Stimulated activated CD8-positive, alpha-beta memory T cell treated with anti-CD3 and anti-CD28 coated beads, Interleukin-4, amount 100 ng/mL, for 4 hours (primary cell): ENCODE measurements at places on chromosomes 5 and 9.

- DNase-seq, result no peak
These were observed 28.5 kb upstream of the LRRC14B start for GRCh38 chr5:162565-163337.

DNA sequence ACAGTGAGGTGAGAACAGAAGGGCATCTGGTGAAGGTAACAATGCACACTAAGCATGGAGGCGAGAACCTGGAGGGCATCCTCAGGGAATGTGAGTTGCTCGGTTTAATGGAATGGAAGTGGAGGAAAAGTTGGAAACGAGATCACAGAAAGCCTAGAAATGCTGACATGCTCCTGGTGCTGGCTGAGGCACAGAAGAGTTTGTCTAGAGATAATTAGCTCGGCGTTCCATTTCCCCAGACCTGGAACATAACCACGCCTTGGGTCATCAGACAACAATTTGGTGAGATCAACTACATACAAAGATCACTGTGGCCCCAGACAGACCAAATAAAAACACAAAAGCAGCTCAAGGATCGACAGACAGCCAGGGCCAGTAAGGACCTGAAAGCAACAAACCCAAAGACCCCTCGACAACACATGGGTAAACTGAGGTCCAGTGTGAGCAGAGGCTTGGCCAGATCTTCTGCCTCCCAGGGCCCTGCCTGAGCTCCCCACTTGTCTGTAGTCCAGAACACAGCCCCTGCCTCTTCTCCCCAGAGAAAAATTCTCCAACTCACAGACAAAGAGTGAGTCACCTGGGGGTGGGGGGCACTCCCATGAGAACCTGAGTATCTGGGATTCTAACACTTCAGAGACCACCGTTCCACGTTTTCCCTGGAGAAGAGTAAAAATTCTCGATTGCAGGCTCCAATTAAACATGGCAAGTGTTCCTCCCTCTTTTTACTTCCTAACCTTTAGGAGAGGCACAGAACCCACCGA, 52.5 kb downstream of the SHB start:
- no peak for DNase-seq

GRCh38 chr5:31029925-31030324, 163.6 kb upstream of the CDH6 start:
- DNase-seq, result no peak

DNA sequence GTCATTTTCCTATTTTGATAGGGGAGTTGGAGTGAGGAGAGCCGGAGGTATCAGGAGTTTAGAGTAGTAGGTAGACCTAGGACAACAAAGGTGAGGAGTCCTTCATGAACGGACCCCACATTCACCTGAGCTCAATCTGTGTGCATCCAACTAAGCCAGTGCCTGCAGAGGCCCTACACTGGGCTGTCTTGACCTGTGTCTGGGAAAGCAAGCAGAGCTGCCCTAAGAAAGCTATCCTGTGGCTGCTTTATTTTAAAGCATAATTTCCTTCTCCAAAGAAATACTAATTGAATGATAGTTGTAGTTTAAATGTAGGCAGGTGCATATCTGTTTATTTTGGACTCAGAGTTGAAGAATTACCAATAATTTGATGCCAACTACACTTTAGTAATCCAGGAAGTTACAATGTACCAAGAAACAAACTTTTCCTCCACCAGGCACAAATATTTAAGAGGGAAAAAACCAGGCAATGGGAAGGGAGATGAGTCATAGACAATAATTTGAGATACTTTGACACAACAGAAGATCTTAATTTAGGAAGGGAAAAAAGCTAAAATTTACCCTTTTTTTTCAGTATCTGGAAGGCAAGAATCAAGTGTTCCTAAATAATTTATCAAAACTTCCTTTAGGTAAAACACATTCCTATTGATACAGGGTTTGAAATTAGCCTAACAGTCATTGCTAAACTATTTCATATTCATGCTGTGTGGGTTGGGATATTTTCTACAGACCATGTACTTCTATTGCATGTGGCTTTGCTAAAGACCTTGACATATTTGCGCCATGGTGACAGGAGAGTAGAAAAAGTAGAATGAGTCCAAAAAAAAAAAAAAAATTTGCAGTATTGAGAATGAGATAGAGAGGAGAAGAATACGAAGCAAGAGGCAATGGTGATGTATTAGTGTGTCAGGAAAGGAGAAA, 376.6 kb upstream of the TUSC1 start:
- no peak for DNase-seq

GRCh38 chr9:37927132-37927531, 23.2 kb upstream of the SLC25A51 start:
- DNase-seq, result no peak

GRCh38 chr5:110054240-110054639, 364.5 kb downstream of the MAN2A1 start:
- DNase-seq, result peak; percentile 16

DNA sequence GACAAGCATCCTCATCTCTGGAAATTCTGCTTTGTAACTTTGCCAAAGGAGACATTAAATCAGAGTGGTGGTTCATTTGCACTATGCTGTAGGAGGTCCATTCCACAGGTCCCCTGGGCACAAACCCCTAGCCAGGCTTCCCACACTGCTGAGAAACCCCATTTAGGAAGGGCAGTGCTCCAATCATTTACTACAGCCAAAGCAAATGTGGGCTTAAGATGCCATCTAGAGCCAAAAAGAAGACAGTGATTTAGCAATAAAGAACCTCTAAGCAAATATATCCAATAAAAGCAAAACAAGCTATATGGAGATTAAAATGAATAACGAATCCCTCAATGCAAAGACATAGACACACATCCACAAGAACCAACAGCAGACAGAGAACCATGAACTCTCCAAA, 129.0 kb upstream of the ALDH1B1 start:
- no peak for DNase-seq

DNA sequence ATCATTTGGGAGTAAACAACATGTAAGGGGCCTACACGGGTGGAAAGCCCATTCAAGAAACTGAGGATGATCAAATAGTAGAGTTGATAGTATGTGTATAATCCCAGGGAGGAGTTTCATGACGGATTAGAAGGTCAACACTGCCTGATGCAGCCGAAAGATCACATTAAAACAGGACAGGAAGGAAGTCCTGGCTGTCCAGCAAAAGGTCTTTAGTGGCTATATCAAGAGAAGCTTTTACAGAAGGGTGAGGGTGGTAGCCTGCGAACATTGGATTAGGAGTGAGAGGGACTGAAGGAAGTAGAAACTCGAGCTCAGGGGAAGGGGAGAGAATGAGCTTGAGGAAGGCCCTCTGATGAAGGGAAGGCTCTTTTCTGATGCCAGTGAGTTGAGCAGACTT, 36.0 kb downstream of the DOCK8 start:
- DNase-seq, result no peak

DNA sequence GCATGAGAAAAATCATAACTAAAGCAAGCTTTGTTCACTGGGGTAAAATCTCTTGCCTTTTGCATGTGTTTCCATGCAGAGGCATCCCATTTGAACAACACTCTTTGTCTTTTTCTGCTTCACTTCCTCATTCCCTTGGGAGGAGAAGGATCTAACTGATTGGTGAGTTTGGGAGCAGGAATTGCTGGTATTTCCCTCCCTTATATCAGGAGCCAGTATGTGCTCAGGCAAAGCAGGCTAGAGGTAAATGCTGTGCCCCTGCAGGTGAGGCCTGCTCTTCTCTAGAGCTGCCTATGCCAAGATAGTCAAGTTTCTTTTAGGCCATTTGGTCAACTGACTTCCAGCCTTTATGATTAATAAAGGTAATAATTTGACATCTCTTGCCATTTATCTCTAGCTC, 179.9 kb downstream of the COX7C start:
- DNase-seq, result no peak

DNA sequence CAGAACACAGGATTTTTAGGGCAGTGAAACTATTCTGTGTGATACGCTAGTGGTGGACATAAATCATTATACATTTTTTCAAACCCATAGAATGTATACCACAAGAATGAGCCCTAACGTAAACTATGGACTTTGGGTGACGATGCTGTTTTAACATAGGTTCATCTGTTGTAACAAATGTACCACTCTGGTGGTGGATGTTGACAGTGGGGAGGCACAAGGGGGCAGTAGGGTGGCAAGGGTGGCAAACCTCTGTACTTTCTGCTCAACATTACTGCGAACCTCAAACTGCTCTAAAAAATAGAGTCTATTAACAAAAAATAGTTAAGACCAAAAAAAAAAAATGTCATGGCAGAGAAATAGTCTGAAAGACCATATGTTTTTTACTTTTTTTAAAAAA, 9.1 kb upstream of the MVB12B start:
- no peak for DNase-seq

DNA sequence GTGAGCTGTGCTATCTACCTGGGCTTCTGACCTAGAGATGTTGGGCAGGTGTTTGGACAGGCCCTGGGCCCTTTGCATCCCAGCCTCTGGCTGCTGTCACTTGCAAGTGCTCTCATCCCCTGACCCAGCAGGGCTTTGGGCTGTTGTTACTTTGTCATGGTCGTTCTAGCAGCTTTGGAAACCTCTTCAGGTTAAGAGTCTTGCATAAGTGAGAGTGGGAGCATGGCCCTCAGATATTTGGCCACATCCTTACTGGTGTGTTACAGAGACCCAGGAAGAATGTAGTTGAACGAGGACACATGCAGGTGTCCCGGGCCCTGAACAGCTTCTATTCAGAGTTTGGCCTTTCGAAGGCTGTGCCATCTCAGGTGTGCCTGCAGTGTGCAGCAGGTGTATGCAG, 4.5 kb downstream of the TENT4A start:
- DNase-seq, result no peak

DNA sequence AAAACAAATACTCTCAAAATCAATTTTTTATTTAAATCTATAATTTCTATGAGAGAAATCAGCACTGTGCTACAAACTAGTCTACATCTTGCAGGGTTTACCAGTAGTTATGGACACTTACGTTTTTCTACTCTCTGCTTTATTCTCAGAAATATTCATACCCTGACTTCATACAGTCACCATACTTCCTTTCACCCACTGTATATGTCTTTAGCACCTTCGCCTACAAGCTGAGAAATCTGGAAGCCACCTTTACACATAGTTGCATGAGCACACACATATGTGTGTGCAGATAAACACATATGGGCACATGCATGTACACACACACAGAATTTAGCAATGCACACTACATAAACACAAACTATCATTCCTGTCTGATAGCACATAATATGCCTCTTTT, 177.0 kb downstream of the ST8SIA4 start:
- no peak for DNase-seq

GRCh38 chr9:89006996-89007967, 16.0 kb downstream of the S1PR3 start:
- no peak for DNase-seq

DNA sequence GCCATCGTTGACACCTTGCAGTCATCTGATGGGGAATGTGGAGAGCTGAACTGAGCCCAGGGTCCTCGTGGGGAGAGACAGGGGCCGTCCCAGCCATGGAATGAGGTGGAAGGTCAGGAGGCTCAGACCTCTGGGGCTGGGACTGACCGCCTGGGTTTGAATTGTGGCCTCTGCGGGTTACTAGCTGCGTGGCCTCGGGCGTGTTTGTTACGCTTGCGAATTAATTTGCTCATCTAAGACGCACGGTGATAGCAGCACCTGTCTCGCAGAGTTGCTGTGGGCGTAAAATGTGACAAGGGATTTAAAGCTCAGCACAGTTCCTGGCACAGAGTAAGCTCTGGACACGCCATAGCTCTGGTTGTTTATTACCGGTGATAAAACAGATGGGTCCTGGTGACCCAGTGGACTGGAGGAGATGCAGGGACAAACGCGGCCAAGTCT, 19.4 kb upstream of the DAB2IP start:
- no peak for DNase-seq

- DNase-seq, result no peak
These were observed 47.8 kb downstream of the ST8SIA4 start for GRCh38 chr5:100855295-100855694.

DNA sequence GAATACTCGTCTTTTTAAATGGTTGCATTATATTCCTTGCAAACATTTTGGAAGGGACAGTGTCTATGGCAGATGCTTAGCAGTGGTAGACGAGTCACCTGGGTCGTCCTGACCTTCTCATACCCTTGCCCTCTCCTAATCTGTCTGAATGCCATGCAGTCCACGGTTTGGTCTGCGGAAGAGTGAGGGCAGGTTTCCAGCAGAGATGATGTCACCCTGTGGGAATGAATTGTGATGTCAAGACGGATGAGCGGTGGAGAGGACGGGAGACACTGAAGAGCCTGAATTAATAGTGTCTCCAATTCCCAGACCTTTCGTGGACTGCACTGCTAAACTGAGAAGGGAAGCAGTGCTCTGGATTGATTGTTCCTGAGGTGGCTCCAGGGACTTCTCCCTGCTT, 329.0 kb upstream of the PANK3 start:
- no peak for DNase-seq

DNA sequence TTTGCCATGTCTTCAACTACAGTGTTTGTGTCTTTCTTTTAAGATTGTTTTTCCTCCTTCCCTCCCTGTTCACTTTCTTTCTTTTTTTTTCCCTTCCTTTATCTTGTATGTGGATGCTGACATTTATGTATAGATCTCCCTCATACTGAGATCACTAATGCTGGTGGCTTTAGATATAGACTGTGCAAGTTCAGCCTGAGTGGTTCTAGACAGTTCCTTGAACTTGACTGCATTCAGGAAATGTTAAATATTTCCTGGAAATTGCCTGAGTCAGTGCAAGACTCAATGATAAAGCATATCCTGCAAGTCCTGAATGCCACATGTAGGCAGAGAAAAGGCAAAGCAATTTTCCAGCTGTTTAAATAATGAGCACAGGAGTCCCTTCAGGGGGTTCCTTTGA, 182.5 kb upstream of the NR3C1 start:
- no peak for DNase-seq

- peak; percentile 10 for DNase-seq
These were observed 29.9 kb upstream of the OBP2B start for GRCh38 chr9:133238851-133239532.

DNA sequence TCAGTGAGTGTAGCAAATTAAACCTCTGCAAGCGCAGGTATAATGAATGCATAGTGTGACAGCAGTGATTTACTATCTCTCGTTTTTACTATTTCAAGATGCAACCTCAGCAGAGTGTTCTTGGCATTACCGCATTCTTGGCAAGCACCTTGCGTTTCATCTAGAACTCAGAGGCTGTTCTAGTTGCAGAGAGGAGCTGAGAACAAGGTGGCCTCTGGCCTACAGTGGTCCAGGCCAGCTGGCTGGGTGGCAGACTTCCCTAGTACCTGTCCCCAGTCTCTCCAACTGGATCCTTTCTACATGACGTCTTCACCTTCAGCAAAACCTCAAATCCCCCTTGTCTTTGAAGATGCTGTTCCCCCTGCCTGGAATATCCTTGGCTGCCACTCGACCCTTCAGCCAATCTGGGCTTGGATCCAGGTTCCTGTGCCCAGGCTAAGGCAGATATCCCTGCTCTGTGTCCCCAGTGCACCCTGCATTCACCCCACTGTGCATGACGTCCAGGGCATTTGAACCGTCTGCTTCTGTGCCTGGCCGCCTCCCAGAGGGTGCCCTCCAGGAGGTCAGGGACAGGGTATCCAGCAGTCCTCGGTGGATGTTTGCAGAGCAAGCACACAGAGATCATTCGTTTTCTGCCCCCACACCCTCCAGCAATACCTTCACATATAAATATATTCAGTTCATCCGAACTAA, 120.4 kb upstream of the CPEB4 start:
- DNase-seq, result no peak
